Vein endothelial cell (primary cell): ENCODE measurements at places on chromosomes 13 and 19. TPM values are rescaled to one million over a fixed set of nuclear protein-coding genes. Genes with fewer than 3 reads are reported as not detected.

Gene P2RY11
- total RNA-seq: 3.0 and 3.3 TPM in 2 replicates

Gene KIR3DL1
- not detected in 2 replicates for total RNA-seq

Gene ZSCAN18
- 19.3 and 26.1 TPM in 2 replicates for total RNA-seq

Gene ZFR2
- not detected in 2 replicates for total RNA-seq

Gene ZNF382
- total RNA-seq: 7.3 and 7.5 TPM in 2 replicates

Gene C5AR1
- total RNA-seq: not detected in 2 replicates

Gene PRR36
- not detected in 2 replicates for total RNA-seq

Gene ZNF136
- total RNA-seq: 4.9 and 7.2 TPM in 2 replicates

Gene MEF2B
- 0.33 TPM in 1 of 2 replicates, not detected in the other for total RNA-seq

Gene IGLON5
- not detected in 2 replicates for total RNA-seq

Gene NLRP11
- under 0.01 TPM in 1 of 2 replicates, not detected in the other for total RNA-seq

Gene HDGFL2
- total RNA-seq: 72.2 and 77.4 TPM in 2 replicates

Gene ZNF625
- total RNA-seq: 13.5 and 15.0 TPM in 2 replicates

Gene NFKBIB
- total RNA-seq: 14.0 and 14.7 TPM in 2 replicates

Gene PROZ
- total RNA-seq: not detected in 2 replicates

Gene KLK12
- total RNA-seq: not detected in 2 replicates

Gene TEX101
- total RNA-seq: not detected in 2 replicates

Gene IL17D
- 6.2 and 7.8 TPM in 2 replicates for total RNA-seq

Gene MAST1
- 0.29 and 0.33 TPM in 2 replicates for total RNA-seq

Gene PDX1
- not detected in 2 replicates for total RNA-seq

Gene CFD
- 0.38 and 0.65 TPM in 2 replicates for total RNA-seq
